IMR-90 (cell line): ENCODE measurements at places on chromosomes 13 and 19. TPM values are rescaled to one million over a fixed set of nuclear protein-coding genes. Genes with fewer than 3 reads are reported as not detected.

The FBXO17 gene
- polyA plus RNA-seq, result 20.7 and 22.6 TPM in 2 replicates

- DNase-seq, result no peak
Observed at GRCh38 chr13:43387880-43388279, 364.5 kb downstream of the DNAJC15 start.

GRCh38 chr19:44570984-44571684 is 41.7 kb upstream of the CEACAM20 start:
- peak; percentile 82 for DNase-seq

GRCh38 chr19:13492128-13492527 is 14.2 kb downstream of the CACNA1A start:
- peak; percentile 93 for DNase-seq

GRCh38 chr13:80339563-80339911 is 1.4 kb downstream of the SPRY2 start:
- DNase-seq, result no peak
